HuH-7 (cell line): ENCODE measurements at places on chromosomes 1 and 21.

GRCh38 chr1:18557621-18558465 is 72.8 kb upstream of the PAX7 start:
- no peak for DNase-seq

GRCh38 chr1:70091811-70092210 is 113.6 kb downstream of the LRRC40 start:
- DNase-seq, result no peak

GRCh38 chr1:19229229-19229628 is 19.2 kb upstream of the UBR4 start:
- no peak for DNase-seq

- DNase-seq, result no peak
Measured at GRCh38 chr1:239603530-239603929, 217.2 kb downstream of the CHRM3 start.
